Activated naive CD4-positive, alpha-beta T cell treated with anti-CD3 and anti-CD28 coated beads for 36 hours (primary cell): ENCODE measurements at places on chromosomes 3 and 15. TPM values are rescaled to one million over a fixed set of nuclear protein-coding genes. Genes with fewer than 3 reads are reported as not detected.
A peak's percentile ranks its signal among the peaks of the same experiment; 100 is the strongest.

- DNase-seq, result no peak
These were observed 159.3 kb upstream of the C2CD4B start for GRCh38 chr15:62324382-62324781.

GRCh38 chr3:10753964-10754363 is 62.1 kb upstream of the SLC6A11 start:
- DNase-seq, result peak; percentile 73

DNA sequence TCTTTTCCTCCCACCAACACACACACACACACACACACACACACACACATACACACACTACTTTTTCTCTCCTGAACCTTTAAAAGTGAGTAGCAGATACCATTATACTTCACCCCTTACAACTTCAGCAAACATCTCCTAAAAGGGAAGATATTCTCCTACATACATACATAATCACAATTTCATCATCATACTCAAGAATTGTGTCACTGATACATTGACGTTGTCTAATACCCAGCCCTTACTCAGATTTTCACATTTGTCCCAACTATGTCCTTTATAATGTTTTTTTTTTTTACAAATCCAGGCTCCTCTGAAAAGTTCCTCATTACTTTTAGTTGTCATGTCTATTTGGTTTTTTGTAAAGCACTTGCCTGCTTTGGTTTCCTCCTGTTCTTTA is 18.5 kb downstream of the ABHD6 start:
- no peak for DNase-seq

GRCh38 chr3:143207338-143207961 is 87.9 kb downstream of the CHST2 start:
- DNase-seq, result no peak

The CD86 gene
- not detected for total RNA-seq

DNA sequence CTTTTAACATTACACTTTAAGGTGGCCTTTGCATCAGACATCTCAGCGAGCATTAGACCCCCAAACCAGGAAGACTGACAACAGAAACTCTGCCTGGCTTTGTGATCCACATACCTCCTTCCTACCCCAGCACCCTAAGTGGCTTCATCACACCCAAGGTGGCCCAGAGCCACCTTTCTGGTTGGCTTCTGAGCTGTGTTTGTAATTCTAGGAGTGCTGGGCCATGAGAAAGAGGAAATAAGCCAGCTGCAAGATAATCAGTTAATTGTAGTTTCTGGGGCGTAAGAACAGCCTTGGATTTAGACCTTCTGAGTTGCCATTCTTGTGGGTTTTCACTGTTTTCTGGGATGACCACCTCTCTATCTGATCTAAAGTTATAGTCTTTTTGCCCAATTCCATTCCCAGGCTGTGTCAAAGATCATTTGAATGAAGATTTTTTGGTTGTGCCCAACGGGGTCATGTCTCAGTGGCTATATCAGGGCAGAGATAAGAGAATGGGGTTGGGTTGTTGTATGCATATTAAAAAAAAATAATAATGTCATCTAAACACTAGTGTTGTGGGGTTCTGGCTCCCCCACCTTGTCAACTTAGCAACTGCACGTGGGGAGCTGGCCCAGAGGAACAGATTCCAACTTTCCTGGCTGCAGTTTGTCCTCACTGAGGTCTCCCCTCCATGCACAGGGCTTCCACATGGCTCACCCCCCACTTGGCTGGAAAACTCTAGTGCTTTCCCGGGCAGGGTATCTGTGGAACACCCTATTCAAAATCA is 234.8 kb upstream of the WNT5A start:
- DNase-seq, result peak; percentile 8
